ENCODE measurements at places on chromosomes 5 and 9.

DNA sequence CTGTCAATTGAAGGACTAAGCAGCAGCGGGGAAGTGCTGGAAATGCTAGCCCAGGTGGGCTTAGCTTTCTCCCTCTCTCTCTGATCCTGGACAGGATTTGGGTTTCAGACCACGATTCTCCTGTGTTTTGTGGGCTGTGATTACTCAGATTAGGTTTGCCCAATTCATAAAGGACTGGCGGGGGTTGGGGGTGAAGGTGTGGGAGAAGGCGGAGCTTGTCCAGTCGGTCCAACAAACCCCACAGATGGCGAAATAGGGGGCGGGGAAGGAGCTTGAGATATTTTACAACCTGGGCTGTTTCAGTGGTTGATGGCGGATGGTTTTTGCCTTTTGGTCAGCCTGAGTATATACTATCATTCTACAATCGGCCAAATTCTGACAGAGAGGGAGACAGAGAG lies 35.2 kb downstream of the PCDHAC2 start:
- DNase-seq = no peak

DNA sequence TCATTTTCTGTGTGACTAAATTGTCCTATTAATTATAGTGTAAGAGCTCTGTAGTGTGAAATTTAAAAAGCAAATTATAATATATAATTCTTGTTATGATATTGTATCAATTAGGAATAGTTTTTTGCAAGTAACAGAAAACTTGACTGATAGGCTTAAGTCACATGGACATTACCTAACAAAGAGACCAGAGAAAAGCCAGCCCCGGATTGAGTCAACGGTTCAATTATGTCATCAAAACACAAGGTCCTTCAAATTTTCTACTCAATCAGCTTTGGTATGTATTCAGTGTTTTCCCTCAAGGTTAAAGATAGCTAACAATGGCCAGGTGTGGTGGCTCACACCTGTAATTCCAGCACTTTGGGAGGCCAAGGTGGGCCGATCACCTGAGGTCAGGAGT lies 126.7 kb upstream of the PTGER4 start:
- no peak for DNase-seq

GRCh38 chr5:121315786-121316185 lies 535.9 kb upstream of the FTMT start:
- DNase-seq = no peak

- DNase-seq = no peak
These were observed 11.8 kb upstream of the IFNW1 start for GRCh38 chr9:21153336-21154017.

DNA sequence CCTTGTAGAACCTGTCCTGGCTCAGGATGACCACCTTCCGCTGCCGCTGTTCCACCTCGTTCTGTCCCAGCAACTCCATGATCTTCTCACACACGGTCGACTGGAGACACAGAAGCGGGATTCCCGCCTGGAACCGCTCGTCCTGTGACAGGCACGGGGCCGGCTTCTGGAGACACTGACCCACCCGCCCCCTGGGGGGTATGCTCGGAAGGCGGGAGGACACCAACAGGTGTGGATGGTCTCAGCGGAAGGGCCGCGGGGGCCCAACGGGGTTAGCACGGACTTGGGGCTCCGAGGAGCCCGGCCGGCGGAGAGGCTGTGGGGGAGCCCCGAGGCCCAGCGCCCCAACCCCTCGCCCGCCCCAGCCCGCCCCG lies 530 bp downstream of the UCK1 start:
- DNase-seq = no peak

DNA sequence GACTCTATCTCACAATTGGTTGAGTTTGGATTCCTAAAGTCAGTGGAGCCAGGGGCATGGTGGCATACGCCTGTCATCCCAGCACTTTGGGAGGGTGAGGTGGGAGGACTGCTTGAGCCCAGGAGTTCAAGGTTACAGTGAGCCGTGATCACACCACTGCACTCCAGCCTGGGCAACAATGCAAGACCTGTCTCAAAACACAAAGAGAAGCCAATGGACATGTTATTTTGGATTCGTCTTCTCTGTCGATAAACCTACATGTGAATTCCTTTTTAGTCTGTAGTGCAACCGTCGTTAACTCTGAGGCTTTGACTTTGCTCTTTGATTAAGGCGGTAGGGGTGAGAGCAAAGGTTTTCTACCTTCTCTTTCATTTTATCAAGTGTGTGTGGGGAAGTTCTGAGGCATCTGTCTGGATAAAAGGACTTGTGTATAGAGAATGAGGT lies 142.7 kb downstream of the KDM4C start:
- no peak for DNase-seq

- no peak for DNase-seq
These were observed 55.0 kb upstream of the TRPC7 start for GRCh38 chr5:136420168-136420898.

- DNase-seq = no peak
These were observed 21.9 kb downstream of the FGF18 start for GRCh38 chr5:171441246-171441791.

DNA sequence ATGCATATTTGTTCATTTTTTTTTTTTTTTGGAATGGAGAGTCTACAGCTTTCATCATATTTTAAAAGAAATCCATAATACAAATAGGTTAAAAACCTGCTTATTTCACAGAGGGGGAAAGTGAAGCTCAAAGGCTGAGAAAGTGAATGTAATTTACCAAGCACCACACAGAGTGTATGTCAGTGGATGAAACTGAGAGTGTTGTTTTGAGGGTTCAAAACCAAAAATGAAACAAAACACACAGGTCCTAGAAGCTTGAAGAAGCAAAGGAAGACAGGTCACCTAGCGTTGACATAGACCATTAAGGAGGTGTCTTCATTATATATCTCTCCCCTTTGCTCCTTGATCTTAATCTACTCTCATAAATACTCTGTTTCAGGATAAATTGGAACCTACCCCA lies 7.5 kb downstream of the NMUR2 start:
- DNase-seq = no peak

DNA sequence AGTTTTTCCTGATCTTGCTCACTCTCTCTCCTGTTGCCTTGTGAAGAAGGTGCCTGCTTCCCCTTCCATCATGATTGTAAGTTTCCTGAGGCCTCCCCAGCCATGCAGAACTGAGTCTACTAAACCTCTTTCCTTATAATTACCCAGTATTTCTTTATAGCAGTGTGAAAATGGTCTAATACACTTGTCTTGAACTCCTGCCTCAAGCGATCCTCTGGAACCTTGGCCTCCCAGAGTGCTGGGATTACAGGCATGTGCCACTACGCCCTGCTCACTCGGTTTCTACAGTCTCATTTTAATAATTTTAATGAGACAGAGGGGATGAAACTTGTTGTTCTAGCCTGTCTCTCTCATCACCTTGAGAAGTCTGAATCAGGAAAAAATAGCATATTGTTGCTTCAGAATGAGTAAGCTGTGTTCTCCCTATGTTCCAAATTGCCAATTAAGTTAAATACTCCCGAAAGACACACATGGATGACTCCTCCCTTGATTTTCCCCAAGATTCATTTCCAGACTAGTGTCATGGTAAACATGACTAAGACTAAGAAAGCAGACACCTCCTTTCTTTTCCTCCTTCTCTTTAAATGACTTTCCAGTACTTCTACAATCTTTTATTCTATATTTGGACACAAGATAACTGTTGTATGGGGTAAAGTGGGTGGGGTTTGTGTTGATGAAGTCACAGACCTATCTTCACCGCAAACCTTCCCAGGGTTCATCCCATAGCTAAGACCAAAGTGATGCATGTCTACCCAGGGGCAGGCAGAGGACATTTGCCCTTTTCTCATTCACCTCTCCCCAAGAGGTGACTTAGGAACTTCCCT lies 7.8 kb upstream of the DNAJC18 start:
- DNase-seq = peak; percentile 43

DNA sequence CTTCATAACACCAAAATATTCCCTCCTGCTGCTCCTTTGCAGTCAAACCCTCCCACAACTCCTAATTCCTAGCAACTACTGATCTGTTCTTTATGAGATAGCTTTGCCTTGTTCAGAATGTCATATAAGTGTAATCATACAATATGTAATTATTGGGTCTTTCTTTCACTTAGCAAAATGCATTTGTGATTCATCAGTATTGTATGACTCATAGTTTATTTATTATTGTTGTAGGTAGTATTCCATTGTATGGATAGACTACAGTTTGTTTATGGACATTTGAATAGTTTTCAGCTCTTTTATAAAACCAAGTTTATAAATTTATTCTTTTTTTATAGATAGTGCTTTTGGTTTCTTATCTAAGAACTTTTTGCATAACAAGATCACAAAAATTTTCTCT lies 468.2 kb upstream of the KIF2A start:
- DNase-seq = no peak

GRCh38 chr5:151810449-151810848 lies 38.7 kb downstream of the G3BP1 start:
- no peak for DNase-seq

GRCh38 chr9:114998326-114998725 lies 67.9 kb upstream of the TNFSF8 start:
- no peak for DNase-seq

DNA sequence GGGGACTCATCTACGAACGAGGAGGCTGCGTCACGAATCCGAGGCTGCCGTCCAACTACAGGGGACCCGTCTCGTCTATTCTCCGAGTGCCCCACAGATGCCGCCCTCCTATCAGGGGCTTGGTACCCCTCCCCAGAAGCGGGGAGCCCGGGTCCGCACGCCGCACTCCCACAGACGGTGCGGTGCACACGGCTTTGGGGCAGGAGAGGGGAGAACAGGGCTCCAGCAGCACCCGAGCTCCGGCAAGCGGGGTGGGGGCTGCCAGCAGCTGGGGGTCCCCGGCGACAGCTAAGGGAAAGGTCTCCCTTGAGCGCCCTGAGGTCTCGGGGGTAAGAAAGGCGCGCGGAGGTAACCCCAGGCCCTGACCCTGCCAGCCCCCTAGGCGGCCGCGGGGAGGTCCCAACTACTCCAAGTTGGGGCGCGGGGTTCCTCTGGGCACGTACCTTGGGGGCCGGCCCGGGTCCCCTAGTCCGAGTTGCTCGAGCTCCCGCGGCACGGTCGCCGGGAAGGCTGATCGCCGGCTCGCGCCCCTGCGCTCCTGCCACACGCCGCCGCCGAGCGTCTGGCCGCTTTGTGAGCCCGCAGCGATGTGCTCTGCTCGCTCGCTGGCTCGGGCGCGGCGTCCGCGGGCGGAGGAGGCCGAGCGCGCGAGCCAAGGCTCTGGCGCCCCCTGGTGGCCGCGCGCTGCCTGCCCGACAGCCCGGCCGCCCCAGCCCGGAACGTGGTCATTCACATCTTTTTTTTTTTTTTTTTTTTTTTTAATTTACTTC lies at the start of gene SPOCK1:
Gene SPOCK1, minus strand, starts transcription at position 591 of the 770 bp plus-strand sequence.
- no peak for DNase-seq

- DNase-seq = no peak
These were observed 20.5 kb downstream of the ERAP2 start for GRCh38 chr5:96896806-96897205.

GRCh38 chr9:127530206-127530941 lies 79.1 kb downstream of the LRSAM1 start:
- DNase-seq = no peak

DNA sequence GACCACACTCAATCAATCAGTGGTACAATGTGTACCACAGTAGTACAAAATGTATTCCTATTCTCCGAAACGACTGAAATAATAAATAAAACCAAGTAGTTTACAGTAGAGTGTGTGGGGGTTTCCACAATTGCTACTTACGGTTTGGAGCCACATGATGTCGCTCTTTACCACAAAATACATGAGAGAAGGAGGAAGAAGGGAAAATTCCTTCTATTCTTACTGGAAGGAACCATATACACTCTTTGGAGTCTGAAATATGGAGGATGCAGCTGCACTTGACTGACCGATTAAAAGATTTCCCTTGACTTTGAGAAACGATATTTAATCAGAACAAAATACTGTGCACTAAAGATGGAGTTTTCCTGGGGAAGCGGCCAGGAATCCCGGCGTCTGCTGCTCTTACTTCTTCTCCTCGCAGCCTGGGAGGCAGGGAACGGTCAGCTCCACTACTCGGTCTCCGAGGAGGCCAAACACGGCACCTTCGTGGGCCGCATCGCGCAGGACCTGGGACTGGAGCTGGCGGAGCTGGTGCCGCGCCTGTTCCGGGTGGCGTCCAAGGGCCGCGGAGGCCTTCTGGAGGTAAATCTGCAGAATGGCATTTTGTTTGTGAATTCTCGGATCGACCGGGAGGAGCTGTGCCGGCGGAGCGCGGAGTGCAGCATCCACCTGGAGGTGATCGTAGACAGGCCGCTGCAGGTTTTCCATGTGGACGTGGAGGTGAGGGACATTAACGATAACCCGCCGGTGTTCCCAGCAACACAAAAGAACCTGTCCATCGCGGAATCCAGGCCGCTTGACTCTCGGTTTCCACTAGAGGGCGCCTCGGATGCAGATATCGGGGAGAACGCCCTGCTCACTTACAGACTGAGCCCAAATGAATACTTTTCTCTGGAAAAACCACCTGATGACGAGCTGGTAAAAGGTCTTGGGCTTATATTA lies at the start of gene PCDHA4:
Gene PCDHA4, plus strand, starts transcription at position 235 of the 942 bp plus-strand sequence.
- no peak for DNase-seq

GRCh38 chr9:93826209-93826608 lies 128.9 kb downstream of the BARX1 start:
- DNase-seq = no peak

GRCh38 chr9:121596515-121596914 lies 54.9 kb upstream of the DAB2IP start:
- no peak for DNase-seq

DNA sequence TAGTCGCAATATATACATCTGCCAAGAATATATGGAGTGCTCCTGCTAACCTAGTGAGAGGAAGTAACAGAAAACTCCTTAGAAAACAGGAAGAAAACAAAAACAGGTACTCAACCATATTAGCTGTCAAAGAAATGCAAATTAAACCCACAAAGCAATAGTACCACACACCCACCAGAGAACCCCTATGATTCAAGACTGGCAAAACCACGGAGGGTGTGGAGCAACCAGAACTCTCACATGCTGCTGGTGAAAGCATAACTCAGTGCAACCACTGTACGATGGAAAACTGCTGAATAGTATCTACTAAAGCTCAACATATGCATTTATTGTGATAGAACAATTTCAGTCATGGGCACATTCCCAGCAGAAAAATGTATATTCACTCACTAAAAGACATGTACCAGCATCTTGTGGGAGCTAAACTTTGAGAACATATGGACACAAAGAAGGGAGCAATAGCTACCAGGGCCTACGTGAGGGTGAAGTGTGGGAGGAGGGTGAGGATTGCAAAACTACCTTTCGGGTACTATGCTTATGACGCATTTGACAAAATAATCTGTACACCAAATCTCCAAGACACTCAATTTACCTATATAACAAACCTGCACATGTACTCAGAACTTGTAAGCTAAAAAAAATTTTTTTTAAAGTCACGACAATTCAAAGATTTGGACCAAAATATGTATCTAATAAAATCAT lies 34.0 kb downstream of the PTPN3 start:
- peak; percentile 44 for DNase-seq

GRCh38 chr5:116576053-116576713 lies 1.6 kb upstream of the SEMA6A start:
- DNase-seq = peak; percentile 44

GRCh38 chr9:10447036-10447435 lies 165.8 kb downstream of the PTPRD start:
- DNase-seq = no peak

GRCh38 chr5:17218353-17219005 lies 1.0 kb downstream of the BASP1 start:
- no peak for DNase-seq

All from GM12864 (cell line).